ENCODE measurements at places on chromosomes 16 and 17.

- DNase-seq, result peak; percentile 58
Observed at GRCh38 chr16:53518550-53519416, 15.8 kb upstream of the AKTIP start.

- DNase-seq, result no peak
Observed at GRCh38 chr17:41959336-41960095, 7.1 kb upstream of the CNP start.

DNA sequence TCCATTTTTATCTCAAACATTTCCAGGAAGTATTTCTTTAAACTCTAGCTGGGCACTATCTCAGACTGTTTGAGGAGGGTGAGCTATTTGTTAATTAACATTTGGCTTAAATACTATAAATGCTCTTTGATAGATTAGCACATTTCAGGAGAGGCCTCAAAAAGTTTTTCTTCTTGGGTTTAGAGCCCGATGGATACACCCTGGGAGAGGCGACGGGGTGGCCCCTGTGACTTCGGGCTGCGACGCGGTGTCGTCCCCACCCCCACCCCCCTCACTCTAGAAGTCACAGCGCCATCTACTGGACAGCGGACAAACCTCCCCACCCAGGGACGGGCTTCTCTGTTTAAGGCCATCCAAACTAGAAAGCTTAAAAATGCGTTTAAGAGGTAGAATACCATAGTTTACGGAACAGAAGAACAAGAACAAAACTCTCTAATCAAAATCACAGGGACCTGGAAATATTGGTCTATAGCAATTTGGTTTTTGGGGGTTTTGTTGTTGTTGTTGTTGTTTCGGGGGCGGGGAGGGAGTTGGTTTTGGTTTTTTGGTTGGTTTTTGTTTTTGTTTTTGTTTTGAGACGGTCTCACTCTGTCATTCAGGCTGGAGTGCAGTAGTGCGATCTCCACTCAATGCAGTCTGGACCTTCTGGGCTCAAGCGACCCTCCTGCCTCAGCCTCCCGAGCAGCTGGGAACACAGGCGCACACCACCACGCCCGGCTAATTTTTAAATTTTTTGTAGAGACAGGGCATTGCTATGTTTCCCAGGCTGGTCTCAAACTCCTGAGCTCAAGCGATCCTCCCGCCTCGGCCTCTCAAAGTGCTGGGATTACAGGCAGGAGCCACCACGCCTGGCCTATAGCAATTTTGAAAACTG is 254.4 kb downstream of the C16orf95 start:
- peak; percentile 11 for DNase-seq

- DNase-seq, result no peak
Observed at GRCh38 chr17:39738983-39739884, 1.5 kb downstream of the GRB7 start.

- DNase-seq, result peak; percentile 73
Observed at GRCh38 chr17:49230636-49231562, at the start of gene PHOSPHO1. Gene PHOSPHO1, minus strand, starts transcription at chr17:49230787. Its CDS starts 4,096 bp downstream, at chr17:49226691.
